Adrenal gland (tissue), 19 donors: ENCODE measurements at places on chromosomes 16 and 17. TPM values are rescaled to one million over a fixed set of nuclear protein-coding genes. Genes with fewer than 3 reads are reported as not detected.

The CD300E gene
- 0.06 TPM for total RNA-seq

- H3K27ac ChIP-seq = no peak overlapping the region
- DNase-seq = no peak
- no peaks in the 10 kb centered on the region for H3K4me1 ChIP-seq
- no peaks in the 10 kb centered on the region for H3K27me3 ChIP-seq
Measured at GRCh38 chr16:11291091-11291703, 10.1 kb upstream of the PRM1 start.

- H3K4me1 ChIP-seq = peaks cover 10% of the 10 kb centered on the region
- H3K4me3 ChIP-seq = no peak overlapping the region
- no peak overlapping the region for H3K27ac ChIP-seq
- no peaks in the 10 kb centered on the region for H3K27me3 ChIP-seq
Measured at GRCh38 chr16:75476817-75477216, 12.3 kb upstream of the TMEM170A start.

DNA sequence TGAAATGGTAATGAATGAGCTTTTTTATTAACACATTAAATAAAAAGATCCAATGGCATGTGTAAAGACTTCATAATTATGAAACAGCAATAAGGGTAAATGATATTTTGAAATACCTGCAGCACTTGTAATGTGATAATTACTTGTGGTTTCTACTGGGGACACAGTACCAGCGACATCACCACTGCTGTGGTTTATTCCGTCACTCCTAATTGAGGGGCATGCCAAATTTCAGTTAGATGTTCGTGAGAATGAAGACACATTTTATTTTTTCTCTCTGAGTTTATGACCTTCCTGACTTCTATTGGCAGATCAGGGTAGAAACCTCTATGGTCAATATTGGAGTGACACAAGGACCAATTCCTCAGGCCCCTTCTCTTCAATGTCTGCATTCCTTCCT is 131.9 kb upstream of the XYLT1 start:
- H3K4me3 ChIP-seq = no peak overlapping the region
- no peaks in the 10 kb centered on the region for H3K4me1 ChIP-seq
- no peaks in the 10 kb centered on the region for H3K27me3 ChIP-seq
- H3K27ac ChIP-seq = no peak overlapping the region

The CEP112 gene
- total RNA-seq = 4.2 TPM

GRCh38 chr16:13056607-13057006 is 155.2 kb downstream of the SHISA9 start:
- H3K4me3 ChIP-seq = no peak overlapping the region
- H3K27ac ChIP-seq = no peak overlapping the region
- H3K36me3 ChIP-seq = no peaks in the 10 kb centered on the region
- no peak for DNase-seq
- no peaks in the 10 kb centered on the region for H3K4me1 ChIP-seq
